Inflammatory macrophage treated with lipopolysaccharide for 4 hours (primary cell): ENCODE measurements at places on chromosomes 5 and 9.

DNA sequence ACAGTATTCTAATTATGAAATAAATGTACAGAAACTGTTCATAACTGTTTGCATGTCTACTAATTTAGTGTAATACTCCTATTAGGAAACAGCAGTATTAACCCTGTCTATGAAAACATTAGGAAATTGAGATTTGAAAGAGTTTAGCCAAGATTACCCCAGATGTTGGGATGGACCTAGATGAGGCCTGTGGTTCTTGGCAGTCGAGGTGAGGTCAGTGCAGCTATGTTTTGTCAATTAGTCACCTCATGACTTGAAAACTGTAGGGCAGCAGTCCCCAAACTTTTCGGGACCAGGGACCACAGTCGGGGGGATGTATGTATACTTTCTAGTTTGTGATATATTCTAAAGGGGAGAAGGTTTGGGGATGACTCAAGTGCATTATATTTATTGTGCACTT lies 4.7 kb downstream of the LNPEP start:
- no peak for DNase-seq

DNA sequence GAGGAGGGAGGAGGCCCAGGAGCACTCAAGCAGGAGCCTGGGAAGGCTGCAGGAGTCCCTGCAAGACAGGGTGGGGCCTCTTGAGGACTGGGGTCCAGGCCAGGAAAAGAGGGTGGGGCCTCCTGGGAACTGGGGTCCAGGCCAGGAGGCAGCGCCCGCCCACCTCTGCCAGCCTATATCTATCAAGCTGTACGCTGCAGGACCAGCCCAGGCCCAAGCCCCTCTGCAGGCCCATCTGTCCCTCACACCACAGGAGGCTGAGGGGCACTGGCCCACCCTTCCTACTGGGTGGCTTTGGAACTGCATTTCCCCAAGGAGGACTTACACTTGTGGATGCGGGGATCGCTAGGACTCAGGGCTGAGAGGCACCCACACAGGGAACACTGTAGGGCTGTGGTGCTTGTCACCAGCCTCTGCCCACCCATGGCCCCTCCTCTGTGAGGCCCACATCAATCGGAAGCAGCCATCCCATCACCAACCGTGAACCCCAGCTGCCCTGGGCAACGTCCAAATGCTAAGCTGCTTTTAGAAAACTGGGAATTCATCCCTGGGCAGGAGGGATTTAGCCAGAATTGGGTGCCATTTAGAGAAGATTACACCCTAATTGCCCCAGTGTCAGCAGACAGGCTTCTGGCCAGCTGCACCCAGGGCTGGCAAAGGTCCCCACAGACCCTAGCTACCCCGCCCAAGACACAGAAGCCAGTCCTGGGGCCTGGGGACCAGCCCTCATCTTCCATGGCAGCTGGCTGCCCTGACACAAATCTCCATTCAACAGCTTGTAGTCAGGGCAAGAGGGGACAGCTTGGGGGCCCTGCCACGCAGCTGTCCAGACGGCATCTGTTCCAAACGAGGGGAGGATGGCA lies 15.3 kb downstream of the BICD2 start:
- no peak for DNase-seq

GRCh38 chr5:43232943-43233833 lies 41.2 kb downstream of the NIM1K start:
- no peak for DNase-seq

DNA sequence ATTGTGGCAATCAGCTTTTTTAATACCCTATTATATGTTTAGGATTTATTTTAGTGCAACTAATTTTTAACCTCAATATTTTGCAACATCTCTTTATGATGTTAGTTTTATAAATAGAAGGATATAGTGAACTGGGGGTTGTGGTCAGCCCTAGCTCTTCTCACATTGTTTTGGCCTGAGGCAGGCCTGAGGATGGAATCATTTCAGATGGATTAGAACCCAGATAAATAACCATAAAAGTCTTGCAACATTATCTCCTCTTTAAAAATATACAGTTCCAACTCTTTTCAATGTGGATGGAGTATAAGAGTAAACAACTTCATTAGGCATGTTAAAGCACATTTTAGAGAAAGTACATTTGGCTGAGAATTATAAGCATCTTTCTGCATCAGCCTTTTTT lies 522.7 kb downstream of the NR2F1-AS1 start:
- DNase-seq = no peak

DNA sequence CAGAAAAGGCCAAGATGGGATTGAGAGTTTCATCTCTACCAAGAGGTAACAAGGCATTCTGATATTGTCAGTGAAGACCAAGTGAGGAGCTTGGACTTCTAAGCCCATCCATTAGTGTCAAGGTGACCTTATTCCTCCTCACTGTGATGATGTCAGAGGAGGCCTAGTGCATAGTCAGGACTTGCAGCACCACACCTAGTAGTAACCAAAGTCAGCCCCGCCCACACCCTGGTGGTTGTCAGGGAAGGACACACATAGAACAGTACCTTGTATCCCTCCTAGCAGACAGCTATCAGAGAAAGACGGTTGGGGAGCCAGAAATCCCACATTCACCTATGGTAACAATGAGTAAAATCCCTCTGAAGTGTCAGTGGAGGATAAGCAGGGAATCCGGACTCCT lies 111.7 kb downstream of the AP3B1 start:
- DNase-seq = no peak

DNA sequence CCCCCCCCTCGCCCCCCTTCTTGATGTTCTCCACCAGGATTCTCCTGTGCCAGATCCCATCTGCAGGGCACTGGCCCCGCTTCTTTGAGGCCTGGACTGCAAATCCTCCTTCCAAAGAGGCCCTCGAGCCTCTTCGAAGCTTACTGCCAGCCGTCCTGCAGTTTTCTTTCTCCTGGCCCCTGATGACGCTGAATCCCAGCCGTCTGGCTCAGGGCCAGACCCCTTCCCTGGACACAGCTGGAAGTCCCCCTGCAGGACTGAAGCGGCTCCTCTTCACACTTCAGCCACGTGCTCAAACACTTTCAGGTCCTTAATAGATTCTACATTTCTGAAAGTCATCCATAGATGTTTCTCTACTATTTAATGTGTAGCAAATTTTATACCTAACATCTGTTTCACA lies 121.5 kb downstream of the EHMT1 start:
- no peak for DNase-seq
